ENCODE measurements at places on chromosomes 5 and 9.

DNA sequence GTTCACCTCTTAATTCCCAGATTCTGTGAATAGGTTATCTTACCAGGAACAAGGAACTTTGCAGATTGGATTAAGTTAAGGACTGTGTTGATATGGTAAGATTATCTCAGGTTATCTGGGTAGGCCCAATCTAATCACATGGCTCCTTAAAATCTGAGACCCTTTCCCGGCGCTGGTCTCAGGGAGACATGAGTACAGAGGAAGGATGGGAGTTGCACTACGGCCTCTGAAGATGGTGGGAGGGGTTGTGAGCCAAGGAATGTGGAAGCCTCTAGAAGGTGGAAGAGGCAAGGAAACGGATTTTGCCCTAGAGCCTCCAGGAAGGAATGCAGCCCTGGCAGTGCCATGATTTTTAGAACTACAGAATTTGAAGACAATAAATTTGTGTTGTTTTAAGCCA, 95.1 kb downstream of the AK8 start:
- no peak for DNase-seq

DNA sequence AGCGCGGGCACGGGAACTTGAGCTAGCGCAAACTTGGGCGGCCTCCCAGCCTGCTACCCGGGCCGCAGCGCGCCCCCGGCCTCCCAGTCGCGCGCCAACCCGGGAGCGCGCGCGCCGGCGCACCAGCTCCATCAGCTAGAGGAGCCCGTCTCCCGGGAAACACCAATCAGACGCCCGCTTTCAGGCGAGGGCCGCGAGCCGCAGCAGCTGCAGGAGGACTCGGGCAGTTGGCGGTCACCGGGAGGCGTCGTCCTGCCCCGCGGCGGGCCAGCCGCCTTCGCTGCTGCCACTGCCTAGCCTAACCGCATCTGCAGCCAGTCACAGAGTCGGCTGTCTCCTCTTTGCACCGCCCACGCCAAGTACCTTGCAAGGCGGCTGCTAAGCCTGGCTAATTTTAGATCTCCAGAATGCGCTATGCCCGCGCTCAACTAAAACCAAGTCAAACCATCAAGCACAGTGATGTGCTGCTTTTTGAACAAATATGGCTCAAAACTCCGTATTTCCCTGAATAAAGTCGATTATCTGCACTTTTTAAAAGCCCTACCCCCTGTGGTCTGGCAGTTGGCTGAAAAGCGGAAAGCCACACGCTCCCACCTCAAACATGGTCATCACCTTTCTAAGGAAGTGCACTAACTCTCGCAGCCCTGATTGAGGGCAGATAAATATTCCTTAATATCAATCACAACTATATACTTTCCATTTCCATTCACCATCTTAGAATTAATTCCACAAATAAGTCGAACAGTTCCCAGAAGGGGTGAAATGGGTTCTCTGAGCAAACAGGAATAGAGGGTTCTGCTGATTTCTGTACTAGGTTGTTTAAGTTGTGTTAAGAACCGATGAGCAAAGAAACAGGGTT, 221.8 kb downstream of the MEF2C start:
- DNase-seq: no peak

GRCh38 chr9:104494808-104495207, 9.3 kb upstream of the OR13F1 start:
- DNase-seq: no peak

DNA sequence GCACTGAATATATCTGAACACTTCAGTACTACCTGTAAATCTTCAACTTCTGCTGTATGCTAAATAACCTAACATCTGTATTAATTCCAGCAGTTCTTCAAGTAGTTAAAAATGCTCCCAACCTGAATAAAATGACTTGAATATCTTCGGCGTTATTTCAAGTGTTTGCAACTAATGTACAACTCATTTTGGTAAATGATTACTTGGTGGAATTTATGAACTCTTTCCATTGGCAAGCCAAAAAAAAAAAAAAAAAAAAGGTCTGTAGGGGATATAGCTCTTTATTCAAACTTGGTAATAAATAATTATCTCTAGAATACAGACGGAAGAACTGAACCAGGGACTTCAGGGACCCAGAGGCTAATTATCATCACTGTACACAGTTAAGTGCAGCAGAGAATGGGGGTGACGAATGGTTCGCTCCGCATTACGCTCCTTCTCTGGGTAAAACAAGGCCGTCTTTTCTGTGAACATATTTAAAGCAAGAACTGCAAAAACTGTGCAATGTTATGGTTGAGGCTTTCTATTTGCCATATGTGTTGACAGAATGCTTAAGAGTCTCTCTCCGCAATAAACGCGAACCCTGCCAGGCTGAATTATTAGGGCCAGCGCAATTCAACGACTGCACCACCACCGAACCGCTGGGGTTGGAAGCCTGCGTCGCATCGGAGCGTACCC, 1.9 kb upstream of the ERBIN start:
- no peak for DNase-seq

GRCh38 chr9:69340631-69341030, 15.6 kb downstream of the ENTREP1 start:
- no peak for DNase-seq

GRCh38 chr5:1273745-1274144, 21.1 kb downstream of the TERT start:
- DNase-seq: no peak

DNA sequence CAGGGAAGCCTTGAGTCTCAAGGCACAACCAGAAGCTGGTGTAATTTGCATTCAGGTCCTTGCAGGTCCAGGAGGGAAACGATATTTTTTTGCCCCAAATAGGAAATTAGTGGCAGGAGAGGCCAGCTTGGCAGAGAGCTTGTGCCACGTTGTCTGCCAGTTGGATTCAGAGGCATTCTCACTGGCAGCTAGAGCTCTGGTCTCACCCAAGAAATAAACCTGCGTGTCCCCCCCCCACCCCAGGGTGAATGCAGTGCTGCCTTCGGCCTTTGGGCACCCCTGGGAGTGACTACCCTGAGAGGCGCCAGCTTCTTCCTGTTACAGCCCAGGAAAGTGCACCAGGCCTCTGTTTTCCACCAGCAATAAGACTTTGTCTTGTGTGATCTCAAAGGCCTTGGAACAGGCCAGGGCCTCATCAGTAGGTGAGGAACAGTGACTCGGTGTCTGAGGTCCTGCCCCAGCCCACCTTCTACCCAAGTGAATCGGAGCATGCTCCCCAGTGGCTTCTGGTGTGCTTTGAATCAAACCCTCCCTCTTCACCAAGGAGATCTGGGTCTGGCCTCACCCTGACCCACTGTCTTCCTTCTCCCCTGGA, 68.4 kb downstream of the HSPA4 start:
- no peak for DNase-seq

DNA sequence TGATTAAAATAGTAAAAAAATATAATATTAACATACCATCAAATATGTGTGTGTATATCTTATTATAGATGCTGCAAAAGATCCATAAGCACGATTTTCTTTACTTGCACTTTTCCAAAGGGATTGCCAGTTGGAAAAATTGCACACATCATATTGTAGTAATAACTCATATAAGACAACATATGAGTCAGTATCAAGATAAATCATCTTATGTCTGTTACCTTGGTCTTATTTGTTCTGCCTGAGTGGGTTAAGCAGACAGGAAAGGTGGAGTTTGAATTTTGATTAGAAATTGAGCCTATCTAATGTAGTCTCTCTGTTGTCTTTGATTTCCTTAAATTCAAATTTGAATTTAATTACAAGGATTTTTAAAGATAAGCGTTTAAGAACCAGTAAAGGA, 24.6 kb downstream of the LYSMD3 start:
- no peak for DNase-seq

All from activated CD8-positive, alpha-beta memory T cell treated with anti-CD3 and anti-CD28 coated beads for 4 hours (primary cell).